CD4-positive, alpha-beta T cell (primary cell): ENCODE measurements at places on chromosomes 16 and 17. TPM values are rescaled to one million over a fixed set of nuclear protein-coding genes. Genes with fewer than 3 reads are reported as not detected.

DNA sequence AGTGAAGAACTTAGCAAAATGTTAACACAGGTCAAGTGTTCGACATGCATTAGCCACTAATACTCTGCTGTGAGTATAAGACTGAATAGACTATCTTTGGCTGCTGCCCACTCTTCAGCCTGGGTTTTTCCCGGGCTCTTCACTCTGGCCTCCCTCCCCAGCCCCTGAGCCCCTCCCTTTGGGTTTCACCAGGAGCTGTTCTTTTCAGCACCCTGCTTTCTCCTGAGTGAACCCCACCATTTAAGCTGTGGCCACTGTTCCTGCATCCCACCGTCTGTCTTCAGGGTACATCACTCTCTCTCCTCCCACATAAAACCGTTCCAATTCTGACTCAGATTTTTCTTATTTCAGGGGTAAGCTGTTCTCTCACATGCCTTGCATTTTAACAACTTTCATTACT, 92.0 kb upstream of the ASIC2 start:
- no peak for DNase-seq

- no peak for DNase-seq
Measured at GRCh38 chr17:55996826-55997225, 156.4 kb upstream of the ANKFN1 start.

DNA sequence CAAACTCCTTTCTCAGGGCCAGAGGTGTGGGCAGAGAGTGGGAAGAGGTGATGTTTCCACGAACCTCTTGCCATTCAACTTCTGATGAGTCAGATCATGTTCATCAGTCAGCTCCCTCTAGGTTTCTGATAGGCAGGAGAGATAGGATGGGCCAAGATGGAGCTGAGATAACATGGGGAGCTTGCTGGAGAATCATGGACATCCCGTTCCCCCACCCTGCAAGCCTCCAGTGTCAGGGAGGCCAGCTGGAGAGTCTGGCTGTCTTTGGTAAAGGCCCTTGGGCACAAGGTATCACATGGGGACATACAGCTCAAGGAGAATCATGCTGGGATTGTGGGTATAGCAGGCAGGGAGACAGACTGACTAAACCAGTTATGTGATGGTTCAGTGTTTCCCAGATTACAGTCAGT, 136.0 kb upstream of the IRX3 start:
- no peak for DNase-seq

- peak; percentile 31 for DNase-seq
Measured at GRCh38 chr16:68069511-68070248, 15.5 kb upstream of the NFATC3 start.

The CDRT15L2 gene
- total RNA-seq = not detected

DNA sequence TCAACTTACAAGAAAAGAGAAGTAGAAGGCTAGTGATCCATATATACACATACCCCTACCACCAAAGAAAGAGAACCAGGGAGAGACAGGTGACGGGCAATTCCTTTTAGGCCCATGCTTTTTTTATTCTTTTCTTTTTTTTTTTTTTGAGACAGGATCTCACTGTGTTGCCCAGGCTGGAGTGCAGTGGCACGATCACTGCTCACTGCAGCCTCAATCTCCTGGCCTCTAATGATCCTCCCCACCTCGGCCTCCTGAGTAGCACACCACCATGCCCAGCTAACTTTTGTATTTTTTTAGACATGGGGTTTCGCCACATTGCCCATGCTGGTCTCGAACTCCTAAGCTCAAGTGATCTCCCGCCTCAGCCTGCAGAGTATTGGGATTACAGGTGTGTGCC, 4.8 kb downstream of the HSPB9 start:
- no peak for DNase-seq

The GP2 gene
- total RNA-seq = not detected

The RNF43 gene
- total RNA-seq = 0.69 TPM

- no peak for DNase-seq
Measured at GRCh38 chr16:14681115-14681514, 13.0 kb downstream of the PLA2G10 start.

The AARSD1 gene
- total RNA-seq = 70.8 TPM

- no peak for DNase-seq
Measured at GRCh38 chr17:30997842-30998241, 27.0 kb downstream of the RNF135 start.

DNA sequence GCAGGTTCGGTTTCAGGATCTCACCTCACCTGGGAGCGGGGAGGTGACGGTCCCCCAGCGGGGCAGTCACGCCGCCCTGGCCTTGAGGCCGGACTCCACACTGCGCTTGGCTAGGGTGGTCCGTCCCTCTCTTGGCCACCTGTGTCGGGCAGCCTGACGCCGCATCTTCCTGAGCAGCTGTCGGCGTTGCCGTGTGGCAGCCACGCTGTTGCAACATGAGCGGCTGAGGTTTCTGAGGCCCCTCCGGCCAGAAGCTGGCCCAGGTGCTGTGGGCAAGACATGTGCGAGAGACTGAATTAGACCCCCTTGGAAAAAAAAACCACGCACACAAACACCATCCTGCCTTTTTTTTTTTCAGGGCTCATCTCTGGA, 49.2 kb downstream of the IRF8 start:
- no peak for DNase-seq

The CHD9 gene
- total RNA-seq = 28.2 TPM

The ITGAE gene
- total RNA-seq = 18.3 TPM

- no peak for DNase-seq
Measured at GRCh38 chr16:88656291-88656980, 5.6 kb upstream of the CYBA start.

The ZG16B gene
- total RNA-seq = not detected

GRCh38 chr16:80084614-80085013, 456.2 kb upstream of the DYNLRB2 start:
- no peak for DNase-seq

DNA sequence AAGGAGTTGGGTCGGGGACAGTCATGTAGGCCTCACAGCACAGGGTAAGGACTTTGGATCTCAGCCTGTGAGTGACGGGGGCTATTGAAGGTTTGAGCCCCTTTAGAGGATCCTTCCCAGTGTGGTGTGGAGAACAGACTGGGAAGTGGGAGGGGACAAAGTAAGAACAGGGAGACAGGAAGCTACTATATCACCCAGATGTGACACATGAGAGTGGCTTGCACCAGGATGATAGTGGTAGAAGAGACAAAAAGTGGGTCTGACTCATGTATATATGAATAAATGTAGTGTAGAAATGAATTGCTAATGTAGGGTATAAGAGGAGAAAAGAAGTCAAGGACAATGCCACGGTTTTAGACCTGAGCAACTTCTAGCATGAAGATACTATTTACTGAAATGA, 4.5 kb downstream of the NUP93 start:
- DNase-seq = no peak

DNA sequence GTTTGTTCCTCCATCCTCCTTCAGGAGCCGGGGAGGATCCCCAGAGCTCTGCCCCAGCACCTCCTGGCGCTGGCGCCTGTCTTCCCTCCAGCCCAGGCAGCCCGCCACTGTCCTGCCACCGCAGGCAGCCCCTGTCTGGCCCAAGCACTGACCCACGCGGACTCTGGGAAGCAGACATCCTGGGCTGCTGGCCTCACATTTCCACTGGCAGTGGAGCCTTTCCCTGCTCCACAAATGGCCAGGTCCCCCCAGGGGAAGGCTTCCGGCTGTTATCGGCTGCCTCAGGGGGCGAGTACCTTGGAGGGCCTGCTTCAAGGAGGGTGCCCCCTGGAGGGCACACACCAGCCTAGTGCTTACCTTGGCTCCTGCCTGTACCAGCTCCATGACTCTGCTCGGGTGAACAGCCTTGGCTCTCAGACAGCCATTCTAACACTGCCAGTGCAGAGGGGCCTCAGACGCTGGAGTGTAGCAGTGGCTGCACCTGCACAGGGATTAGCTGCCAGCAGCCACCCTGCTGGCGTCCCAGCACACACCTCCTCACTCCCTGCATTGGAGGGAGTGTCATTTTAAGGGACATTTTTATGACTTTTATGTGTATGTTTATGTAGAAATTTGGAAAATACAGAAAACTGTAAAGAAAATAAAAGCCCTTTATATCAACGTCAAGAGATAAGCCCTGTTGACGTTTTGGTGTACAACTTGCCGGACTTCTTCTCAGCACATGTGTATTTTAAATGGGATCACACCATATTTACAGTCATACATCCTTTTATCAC, 21.0 kb downstream of the ACE start:
- DNase-seq = no peak

DNA sequence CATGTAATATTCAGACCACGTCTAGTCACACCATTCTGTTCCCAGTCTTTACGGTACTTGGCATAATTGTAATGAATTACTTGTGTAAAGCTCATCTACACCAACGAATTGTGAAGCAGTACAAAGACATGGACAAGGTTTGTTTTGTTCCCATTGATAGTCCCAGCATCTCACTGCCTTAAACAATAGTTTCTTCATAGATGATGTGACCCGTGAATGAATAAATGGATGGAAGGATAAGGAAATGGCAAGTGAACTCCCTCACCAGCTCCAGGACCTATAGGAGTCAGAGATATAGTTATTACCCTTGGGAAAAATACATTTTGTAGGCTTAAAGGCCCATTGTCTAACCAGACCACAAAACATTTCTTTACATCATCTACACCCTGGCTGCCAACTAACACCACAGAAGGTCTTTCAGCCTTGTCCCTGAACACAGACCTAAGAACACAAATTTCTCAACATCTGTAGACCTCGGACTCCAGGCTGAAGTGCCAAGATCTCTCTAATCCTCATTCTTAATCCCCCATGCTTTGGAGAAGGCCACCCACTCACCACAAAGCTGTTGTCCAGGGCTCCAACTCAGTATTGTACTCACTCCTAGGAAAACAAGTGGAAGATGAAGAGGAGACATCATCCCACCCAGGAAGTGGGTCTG, 38.2 kb downstream of the MAF start:
- no peak for DNase-seq

- no peak for DNase-seq
Measured at GRCh38 chr17:82350182-82351030, 8.6 kb upstream of the TEX19 start.

GRCh38 chr16:73066331-73066926, 18.5 kb upstream of the ZFHX3 start:
- DNase-seq = no peak

The SPATA32 gene
- total RNA-seq = 0.27 TPM

DNA sequence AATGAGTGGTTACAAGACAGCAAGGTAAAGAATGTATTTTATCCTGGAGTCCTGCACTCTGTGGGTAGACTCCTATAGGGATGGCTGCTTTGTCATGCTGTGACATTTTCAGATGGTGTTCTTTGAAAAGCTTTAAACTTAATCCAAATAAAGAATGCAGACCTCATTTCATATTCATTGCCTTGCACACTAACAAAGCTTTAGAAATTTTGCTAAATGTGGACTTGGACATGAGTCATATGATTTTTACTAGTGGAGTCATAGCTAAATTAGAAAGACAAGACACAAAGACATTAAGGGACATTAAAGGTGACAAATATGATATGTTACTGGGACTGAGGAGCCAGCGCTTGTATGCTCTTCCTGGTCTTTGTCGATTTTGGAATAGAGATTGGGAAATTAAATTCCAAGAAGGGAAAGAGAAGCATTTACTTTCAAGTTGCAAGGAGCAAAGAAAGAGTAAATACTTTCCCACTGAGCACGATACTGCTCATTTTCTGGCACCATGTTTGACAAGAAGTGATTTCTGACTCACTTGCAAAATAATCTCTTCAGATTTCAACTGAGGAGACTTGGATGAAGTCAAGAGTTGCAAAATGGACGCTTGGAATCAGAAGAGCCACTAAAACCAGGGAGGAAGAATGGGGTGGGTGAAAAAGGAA, 152.9 kb upstream of the MYOCD start:
- no peak for DNase-seq

The TOP2A gene
- 3.6 TPM for total RNA-seq

- DNase-seq = no peak
Measured at GRCh38 chr16:88762941-88763340, 22.1 kb downstream of the PIEZO1 start.

GRCh38 chr17:75263055-75263454, 1.4 kb downstream of the MRPS7 start:
- no peak for DNase-seq

- DNase-seq = no peak
Measured at GRCh38 chr16:57422026-57422944, 17.7 kb downstream of the CCL17 start.

GRCh38 chr17:2755891-2756724, 6.7 kb upstream of the CCDC92B start:
- no peak for DNase-seq

- DNase-seq = no peak
Measured at GRCh38 chr16:7888411-7888810, 555.8 kb downstream of the RBFOX1 start.

DNA sequence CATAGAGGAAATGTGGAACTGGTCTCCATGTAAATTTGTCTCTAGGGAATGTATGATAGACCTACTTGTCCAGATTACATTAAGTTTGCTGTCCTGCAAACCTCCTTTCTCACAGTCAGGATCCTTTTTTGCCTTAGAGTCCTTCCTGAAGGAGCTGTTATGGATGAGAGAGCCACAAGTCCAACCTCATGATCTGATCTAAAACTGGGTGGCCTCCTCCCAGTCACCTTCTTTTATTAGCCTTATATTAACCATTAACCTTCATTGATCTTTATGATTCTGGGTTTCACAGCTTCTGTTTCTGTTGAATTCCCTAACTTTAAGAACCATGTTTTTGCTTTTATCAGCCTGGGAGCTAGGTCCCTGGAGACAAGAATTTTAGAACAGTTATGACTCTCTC, 64.1 kb downstream of the NEUROD2 start:
- DNase-seq = no peak
